Endothelial cell of umbilical vein (primary cell): ENCODE measurements at places on chromosomes 2 and 18. TPM values are rescaled to one million over a fixed set of nuclear protein-coding genes. Genes with fewer than 3 reads are reported as not detected.

DNA sequence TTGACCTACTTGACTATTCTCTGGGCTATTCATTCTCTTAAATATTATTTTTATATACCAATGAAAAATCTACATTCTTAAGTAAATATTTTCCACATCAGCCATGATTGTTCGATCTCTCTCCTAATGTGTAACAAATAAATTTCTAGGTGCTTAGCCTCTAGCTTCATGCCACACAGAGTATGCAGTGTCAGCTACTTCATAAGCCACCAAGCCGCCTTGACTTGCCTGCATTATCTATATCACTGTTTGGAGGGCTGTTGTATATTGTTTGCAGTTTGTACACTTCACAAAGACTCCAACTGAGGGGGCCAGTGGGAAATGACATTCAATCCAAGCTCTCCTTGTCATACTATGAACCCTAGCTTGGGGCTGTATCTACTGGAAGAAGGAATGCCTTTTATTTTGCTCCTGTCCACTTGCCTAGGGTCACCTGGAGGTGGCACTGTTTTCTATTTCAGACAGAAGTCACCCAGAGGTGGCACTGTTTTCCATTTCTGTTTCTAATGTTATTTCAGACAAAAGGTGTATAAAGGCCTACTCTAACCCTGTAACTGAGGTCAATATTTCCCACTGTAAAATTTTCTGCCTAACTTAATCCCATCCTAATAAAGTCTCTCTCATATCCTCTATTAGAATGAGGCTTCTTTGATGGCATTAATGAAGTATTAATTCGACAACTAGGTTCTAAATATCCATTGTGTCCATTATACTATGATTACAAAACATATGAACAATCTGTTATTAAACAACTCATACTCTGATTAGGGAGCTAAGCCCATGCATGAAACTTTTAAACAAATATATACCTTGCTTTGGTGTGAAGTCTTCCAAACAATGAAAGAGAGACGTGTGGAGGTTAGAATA lies 36.4 kb downstream of the COL5A2 start:
- H3K27ac ChIP-seq: no peak overlapping the region
- DNase-seq: peak; percentile 49
- no peaks in the 10 kb centered on the region for H3K36me3 ChIP-seq
- no peaks in the 10 kb centered on the region for H3K4me1 ChIP-seq
- no peaks in the 10 kb centered on the region for H3K27me3 ChIP-seq
- no peak overlapping the region for H3K4me3 ChIP-seq

DNA sequence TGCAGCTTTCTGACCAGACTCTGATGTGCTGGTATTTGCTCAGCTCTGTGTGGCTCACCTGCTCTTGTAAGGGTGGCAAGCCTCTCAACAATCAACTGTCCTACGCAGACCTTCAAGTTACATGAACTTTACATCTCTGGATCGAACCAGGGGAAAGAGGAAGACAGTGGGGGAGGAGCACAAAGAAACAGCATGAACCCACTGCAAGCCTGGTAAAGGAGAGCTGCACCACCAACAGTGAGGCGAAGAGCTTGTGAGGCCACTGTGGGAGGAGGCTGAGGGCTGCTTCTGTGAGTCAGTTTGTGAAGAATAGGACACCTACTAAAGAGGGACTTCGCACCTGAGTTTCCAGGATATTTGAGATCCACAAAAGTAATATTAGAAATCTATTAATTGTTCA lies 18.8 kb upstream of the FAM110C start:
- H3K36me3 ChIP-seq: no peaks in the 10 kb centered on the region
- no peak overlapping the region for H3K4me3 ChIP-seq
- no peaks in the 10 kb centered on the region for H3K27me3 ChIP-seq
- H3K27ac ChIP-seq: no peak overlapping the region

DNA sequence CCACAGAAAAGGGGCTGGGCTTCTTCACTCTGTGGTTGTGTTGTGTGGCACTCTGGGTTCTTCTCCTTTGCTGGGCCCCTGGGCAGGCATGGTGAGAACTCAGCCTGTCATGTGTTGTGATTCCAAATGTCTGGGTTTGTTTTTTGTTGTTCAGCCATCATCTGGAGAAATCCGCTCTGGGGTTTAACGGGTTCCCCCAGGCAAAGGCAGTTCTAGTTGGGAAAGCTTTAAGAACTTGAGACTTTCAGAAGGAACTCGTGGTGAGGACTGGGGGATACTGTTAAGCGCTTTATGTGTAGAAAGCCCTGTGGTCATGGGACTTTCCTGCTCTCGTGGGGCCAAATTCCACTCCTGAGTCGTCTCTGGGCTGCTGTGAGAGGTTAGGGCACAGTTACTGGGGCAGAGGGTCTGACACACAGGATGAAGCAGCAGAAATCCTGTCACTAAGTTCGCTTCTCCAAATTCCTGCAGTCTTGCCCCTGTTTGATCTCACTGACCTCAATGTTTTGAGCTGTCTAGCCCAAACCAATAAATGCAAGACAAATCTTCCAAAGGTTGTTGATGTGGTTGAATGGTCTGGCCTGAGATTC lies 87.7 kb downstream of the RAPGEF4 start:
- H3K4me1 ChIP-seq: peaks cover 18% of the 10 kb centered on the region
- H3K27ac ChIP-seq: no peak overlapping the region
- no peaks in the 10 kb centered on the region for H3K27me3 ChIP-seq

GRCh38 chr2:156342254-156343095 lies 10.0 kb upstream of the NR4A2 start:
- DNase-seq: peak; percentile 93
- H3K27me3 ChIP-seq: no peaks in the 10 kb centered on the region
- peak overlapping the region; percentile 100 for H3K27ac ChIP-seq
- peak overlapping the region; percentile 89 for H3K4me3 ChIP-seq
- H3K4me1 ChIP-seq: peaks cover 11% of the 10 kb centered on the region

Gene CNGA3
- total RNA-seq: not detected in 2 replicates

Gene IL36G
- total RNA-seq: not detected in 2 replicates

Gene WNT10A
- total RNA-seq: not detected in 2 replicates
